ENCODE measurements at places on chromosomes 16 and 17.

DNA sequence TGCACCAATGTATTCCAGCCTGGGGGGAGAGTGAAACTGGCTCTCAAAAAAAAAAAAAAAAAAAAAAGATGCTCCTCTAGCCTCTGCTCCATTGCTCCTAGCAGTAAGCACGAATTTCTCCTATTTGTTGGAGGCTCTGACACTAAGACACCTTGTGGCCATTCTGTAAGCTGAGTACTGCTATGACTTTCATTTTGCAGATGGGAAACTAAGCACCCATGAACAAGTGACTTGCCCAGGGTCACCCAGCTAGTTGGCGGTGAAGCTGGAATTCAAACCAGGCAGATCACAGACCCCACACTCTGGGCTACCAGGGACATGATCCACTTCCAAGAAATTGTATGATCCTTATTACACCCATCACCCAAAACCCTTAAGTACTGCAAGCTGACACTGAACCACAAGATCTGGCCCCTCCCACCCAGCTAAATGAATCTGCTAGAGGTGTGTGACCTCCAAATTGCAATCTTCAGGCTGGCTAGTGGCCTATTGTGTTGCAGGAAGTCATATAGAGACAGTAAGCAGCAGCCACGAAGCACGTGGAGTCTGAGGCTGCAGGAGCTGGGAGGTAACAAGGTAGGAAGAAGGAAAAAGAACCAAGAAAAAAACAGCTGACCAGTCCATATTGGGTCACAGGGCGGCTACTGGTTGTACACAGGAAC lies 209.4 kb downstream of the XYLT1 start:
- DNase-seq: no peak

DNA sequence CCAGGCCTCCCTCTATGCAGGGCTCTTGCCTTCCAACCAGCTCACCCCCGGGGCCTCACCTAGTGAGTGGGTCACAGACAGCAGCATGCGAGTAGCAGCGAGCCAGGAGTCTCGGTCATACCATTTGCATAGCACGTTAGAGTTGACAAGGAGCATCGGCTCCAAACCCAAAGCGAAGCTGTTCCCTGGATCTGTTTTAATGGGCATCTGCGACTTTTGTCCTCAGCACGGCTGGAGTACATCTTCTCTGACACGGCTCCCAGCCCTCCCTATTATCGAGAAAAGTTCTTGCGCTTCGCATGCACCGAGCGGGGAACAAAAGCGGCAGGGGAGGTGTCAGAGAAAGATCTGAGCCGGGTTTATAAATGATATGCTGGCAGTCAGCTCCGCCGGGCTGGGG lies 253.3 kb downstream of the MAF start:
- DNase-seq: no peak

DNA sequence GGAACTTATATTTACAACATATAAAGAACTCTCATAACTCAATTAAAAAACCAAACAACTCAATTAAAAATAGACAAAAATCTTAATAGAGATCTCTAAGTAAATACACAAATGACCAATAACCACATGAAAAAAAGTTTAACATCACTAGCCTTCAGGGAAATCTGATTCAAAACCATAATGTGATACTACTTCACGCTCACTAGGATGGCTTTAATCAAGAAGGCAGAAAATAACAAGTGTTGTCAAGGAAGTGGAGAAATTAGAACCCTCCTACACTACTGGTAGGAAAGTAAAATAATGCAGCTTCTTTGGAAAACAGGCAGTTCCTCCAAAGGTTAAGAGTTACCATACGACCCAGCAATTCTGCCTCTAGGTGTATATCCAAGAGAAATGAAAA lies 8.4 kb downstream of the PHF12 start:
- DNase-seq: no peak

- DNase-seq: peak; percentile 72
Observed at GRCh38 chr17:40355123-40355803, 9.3 kb downstream of the GJD3 start.

GRCh38 chr17:57876023-57876865 lies 26.4 kb upstream of the MRPS23 start:
- no peak for DNase-seq

DNA sequence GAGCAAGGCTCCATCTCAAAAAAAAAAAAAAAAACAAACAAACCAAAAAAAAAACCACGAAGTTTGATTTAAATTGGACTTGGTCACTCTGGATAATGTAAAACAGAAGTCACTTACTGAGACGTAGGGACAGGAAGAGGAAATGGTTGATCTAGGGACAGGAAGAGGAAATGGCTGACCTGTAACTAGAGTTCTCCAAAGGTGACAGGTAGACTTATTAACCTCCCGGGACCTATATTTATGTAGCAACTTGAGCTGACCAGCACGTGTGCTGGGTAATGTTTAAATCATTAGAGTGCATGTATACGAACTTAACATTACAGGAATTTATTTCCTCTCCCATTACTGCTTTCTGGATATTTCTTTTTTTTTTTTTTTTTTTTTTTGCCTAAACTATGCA lies 81.5 kb upstream of the DHX40 start:
- DNase-seq: no peak

DNA sequence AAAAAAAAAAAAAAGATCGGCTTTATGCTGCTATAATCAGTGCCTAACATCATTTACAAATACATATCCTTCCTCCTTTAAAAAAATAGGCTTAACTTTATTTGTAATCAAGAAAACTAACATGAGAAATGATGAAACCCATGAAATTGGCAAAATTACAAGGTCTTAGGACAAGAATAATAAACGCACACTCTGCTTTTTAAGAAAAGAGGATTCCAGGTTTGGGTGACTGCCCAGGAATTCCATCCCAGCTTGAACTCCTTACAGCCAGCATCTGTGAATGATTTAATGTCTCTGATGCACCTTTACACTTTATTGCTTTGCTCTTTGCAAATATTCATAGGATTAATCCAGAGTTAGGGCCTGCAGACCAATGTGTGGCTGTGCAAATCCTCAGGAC lies 196.0 kb downstream of the CBLN1 start:
- DNase-seq: no peak

GRCh38 chr17:8105957-8106398 lies 12.3 kb downstream of the ALOXE3 start:
- DNase-seq: no peak

- no peak for DNase-seq
Observed at GRCh38 chr16:55273959-55274358, 50.0 kb upstream of the IRX6 start.

DNA sequence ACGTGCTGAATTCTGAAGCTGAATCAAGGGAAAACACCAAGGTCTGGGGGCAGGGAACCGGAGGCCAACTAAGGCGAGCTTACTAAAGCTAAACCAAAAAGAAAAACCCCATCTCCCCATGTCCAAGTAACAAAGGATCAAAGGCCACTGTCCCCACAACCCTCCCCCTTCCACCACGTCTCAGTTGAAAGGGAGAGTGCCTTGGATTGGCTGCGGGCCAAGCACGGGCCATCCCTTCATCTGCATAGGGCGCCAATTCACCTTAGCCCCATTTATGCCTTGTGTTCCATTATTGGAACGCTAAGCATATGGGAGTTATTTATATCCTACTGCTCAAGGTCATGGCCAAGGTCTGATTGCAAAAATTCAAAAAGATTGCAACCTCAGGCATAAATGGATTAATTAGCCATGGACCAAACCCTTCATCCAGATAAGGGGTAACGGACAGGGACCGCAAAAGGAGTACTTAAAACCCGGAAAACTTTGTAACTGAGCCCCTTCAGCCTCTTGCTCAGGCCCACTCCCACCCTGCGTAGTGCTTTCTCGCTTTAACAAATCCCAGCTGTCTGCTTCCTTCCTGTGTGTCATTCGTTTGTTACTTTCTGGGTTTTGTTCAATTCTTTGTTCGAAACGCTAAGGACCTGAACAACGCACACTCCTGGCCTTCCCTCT lies 740 bp upstream of the ATP6V0D1 start:
- DNase-seq: no peak

DNA sequence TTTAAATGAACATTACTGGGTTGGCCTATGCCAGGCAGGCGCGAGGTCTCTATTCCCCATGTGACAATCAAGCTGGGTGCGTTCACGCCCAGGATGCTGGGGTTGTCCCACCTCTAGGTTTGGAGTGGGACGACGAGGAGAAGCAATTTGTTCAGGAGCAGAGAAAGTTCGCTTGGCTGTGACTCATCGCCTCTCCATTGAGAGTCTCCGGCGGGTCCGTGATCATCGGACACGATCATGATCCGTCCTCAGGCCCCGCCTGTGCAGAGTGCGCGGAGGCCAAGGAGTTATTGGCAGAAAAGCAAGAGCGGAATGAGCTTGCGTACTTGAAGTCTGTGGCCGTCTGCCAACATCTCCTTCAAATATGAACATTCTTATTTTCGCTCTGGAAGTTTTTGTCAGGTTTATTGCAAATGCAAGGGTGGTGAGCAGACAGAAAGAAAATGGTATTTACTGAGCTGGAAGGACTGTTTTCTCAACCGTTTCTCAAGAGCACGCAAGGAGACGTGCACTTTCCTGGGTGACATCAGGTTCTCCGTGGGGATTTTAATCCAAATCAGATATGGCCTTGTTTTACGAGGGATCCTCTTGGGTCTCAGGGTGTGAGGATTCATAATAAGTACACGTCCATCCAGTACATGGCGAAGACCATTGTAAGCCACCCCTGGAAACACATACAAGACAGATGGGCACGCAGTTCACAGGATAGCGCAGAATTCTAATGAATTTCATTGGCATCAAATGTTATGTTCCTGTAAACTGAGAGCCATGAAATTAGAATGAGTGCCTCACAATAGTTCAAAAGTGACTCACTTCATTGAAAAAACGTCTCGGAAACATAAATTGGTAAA lies 70.1 kb upstream of the CREBBP start:
- DNase-seq: no peak

DNA sequence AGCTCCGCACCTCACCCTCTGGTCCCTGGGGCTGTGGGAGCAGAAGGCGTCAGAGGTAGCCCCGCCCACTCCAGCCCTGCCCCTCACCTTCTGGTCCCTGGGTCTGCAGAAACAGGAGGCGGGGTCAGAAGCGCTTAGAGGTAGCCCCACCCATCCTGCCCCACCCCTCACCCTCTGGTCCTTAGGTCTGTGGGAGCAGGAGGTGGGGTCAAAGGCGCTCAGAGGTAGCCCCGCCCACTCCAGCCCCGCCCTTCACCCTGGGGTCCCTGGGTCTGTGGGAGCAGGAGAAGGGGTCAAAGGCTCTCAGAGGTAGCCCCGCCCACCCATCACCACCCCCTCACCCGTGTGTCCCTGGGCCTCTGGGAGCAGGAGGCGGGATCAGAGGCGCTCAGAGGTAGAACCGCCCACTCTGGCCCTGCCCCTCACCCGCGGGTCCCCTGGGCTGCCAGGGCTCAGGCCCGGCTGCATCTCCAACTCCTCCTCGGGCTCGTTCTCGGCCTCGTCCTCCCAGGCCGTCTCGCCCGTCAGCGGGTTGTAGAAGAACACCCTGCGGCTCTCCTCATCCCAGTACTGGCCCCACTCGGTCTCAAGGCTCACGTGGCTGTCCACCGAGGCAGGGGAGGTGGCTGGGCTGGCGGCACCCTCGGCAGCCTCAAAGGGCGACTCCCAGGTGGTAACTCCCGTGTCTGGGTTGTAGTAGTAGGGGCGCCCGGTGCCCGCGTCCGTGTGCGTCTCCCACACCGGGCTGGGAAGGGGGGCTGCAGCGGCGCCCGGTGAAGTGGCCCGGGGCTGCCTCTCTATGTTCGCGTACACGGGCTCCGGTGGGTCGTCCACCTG lies 27.2 kb downstream of the ARHGAP27 start:
- no peak for DNase-seq

DNA sequence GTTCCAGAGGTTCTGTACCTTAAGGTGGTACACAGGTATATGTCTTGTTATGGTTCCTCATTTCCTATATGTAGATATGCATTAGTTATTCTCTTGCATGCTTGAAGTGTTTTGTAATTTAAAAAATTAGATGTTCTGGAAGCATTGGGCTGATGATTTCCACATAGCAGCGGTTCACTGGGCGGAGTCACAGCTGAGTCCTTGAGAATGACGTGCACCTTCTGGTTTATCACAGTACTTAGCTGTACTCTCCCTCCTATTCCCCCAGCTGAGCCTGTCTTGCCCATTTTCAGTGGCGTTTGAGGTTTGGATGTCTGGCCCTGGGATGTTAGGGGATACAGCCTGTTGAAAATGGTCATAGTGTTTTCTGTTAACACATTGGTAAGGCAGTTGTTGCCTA lies 327.1 kb downstream of the SNX29 start:
- DNase-seq: no peak

DNA sequence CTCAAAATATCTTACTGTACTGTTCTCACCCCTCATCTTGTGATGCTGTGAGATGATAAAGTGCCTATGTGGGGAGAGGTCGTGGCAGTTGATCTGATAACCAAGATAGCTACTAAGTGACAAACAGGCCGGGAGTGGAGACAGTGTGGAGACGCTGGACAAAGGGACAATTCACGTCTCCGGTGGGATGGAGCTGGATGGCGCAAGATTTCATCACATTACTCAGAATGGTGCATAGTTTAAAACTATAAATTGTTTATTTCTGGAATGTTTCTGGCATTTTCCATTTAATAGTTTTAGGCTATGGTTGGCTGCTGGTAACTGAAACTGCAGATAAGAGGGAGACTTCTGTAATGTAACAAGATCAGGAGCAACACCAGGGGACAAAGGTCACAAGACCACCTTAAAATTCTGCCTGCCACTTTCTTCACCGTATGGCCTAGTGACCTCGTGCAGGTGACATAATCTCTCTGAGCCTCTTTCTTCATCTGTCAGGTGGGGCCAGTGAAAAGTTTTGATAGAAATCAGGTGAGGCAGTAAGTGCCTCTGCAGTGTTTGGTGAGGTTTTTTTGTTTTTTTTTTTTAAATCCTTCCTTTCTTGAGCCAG lies 54.4 kb upstream of the LGALS9 start:
- no peak for DNase-seq
